NCI-H2107 (cell line): ENCODE measurements at places on chromosomes 3 and 15.

GRCh38 chr15:63843901-63844317, 10.2 kb upstream of the HERC1 start:
- DNase-seq: no peak

DNA sequence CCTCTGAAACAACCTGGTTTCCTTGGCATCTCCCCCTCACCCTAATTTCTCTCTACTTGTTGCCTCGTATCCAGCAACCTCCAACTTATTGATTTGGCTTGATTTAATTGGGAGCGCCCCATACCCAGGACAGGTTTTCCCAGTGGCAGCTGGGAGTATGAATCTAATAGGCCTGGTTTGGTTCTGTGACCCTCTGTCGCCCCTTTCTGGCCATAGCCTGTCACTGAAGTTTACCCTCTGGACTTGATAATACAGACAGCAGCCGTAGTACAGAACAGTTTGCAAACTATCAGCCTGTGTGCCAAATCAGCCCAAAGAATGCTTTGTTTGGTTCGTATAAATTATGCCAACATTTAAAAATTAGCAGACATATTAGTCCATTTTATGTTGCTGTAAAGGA, 525.1 kb upstream of the GOLIM4 start:
- DNase-seq: peak; percentile 27

- no peak for DNase-seq
These were observed 605 bp downstream of the DCUN1D1 start for GRCh38 chr3:182979674-182980191.

DNA sequence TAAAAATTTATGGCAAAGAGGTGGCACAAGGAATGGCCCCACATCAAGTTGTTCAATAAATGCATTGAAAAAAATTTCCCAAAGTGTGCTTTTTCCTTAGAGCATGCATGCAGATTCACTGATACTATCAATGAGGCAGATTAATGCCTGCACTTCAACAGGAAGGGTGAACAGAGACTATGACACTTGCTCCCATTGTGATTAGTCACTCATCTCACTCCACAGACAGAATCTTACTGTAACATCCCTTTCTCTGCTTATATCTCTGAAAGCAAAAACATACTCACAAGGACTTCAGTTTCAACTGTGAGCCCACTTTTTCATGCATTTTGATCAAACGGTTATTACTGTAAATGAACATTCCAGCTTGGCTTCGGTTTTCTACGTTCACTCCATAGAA, 60.9 kb downstream of the MORC1 start:
- DNase-seq: no peak

- no peak for DNase-seq
These were observed 46.7 kb downstream of the IQSEC1 start for GRCh38 chr3:13026534-13026933.

GRCh38 chr3:72698154-72698917, 149.9 kb downstream of the SHQ1 start:
- no peak for DNase-seq

GRCh38 chr15:77515613-77516012, 94.9 kb downstream of the HMG20A start:
- DNase-seq: no peak

DNA sequence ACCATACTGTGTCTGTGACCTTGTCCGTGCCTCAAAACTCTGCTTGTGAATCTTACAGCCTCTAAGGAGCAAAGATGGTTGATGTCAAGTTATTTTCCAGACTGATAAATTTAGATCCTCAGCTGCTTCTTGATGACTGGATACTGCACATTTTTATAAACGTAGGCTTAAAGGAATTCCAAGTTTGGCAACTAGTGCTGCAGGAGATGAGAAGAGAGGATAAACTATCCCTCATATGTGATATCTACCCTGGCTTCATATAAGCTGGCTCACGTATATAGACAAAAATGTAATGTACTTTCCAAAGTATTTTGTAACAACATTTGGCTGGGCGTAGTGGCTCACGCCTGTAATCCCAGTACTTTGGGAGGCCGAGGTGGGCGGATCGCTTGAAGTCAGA, 89.6 kb downstream of the GMPS start:
- no peak for DNase-seq

DNA sequence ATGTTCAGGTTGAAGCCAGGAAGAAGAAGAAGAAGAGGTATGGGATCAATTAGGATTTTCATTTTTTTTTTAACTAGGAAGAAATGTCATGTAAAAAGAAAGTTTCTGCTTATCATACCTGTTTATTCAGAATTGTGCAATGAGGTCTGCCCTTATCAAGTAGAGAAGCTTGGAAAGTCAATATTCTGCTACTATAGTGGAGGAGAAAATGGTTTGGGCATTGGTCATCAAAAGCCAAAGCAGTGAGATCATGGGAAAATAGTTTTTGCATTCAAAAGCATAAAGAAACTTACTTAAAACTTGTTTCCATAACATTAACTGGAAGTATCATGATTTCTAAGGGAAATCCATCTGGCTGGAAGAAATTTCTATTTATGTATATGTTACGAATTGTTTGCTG, 1239.2 kb downstream of the NSUN3 start:
- no peak for DNase-seq

GRCh38 chr15:75029378-75030022, 6.1 kb downstream of the PPCDC start:
- peak; percentile 26 for DNase-seq

DNA sequence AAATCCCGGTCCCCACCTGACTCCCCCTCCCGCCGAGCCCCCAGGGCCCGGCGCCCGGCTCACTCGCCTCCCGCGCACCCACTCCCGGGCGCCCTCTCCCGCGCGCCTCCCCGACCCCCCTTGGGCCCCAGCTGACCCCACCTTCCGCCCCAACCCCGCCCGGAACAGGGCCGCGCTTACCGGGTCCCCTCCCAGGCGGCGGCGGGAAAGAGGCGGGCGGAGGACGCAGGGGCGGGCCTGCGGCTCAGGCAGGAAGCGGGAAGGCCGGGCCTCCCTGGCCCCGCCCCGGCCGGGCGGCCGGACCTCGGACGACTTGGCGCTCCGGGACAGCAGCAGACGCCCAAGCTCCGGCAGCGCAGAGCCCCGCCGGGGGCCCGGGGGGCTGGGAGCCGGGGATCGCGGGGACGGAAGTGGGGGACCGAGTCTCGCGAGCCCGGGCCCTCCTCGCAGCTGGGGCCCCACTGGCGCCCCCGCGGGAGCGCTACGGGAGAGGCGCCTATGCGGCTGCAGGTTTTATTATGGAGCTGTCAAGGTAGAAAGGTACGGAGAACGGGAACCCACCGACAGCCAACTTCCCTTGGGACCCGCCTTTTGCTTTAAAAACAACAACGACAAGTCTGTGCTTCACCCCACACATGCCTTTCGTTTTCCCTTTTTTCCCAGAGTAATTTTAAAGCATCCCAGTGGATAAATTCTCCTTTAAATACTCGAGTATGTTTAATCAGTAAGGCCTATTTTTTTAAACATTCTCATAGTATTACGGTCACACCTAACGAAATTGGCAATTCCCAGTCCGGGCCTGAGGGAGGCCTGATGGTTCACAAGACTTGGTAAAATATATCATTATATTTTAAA, at the start of gene SLC41A3:
Gene SLC41A3, minus strand, starts transcription at position 212 of the 855 bp plus-strand sequence. CDS start 15,905 bp downstream, outside the sequence.
- peak; percentile 73 for DNase-seq

GRCh38 chr15:60272623-60273022, 125.2 kb downstream of the ANXA2 start:
- DNase-seq: no peak

DNA sequence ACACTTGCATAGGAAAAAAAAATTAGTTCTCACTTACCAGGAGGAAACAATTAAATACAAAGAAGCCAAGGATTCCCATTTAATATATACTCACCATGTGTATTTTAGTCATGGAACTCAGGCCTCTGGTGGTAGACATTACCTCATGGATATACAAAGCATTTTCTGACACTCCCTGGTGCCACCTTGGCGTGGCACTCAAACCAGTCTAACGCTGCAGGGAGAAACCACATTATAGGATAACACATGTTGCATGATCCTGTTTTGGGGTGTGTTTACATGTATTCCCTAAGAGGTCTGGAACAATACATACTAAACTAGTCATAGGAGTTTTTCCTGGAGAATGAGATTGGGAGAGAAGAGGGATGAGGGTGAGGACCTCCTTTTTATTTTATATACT, 5.9 kb upstream of the RTF1 start:
- no peak for DNase-seq

DNA sequence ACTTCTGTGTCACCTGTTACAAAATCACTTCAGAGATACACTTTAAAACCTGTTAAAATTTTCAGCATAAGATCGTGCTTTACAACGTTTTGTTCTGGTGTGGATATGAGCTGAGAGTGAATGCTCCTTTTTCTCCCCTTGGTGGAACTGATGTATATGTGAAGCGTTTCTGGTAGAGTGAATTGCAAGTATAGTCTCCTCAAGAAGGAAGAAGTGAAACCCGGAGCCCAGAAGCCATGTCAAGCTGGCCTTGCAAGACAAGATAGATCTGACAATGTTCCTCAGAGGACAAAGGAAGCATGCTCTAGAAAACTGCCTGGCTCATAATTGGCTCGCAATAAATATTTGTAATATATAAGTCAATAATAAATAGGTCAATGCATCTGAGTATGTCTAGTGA, 23.6 kb downstream of the SERPINI2 start:
- DNase-seq: no peak

GRCh38 chr3:120348065-120348990, 826 bp downstream of the LRRC58 start:
- peak; percentile 33 for DNase-seq

DNA sequence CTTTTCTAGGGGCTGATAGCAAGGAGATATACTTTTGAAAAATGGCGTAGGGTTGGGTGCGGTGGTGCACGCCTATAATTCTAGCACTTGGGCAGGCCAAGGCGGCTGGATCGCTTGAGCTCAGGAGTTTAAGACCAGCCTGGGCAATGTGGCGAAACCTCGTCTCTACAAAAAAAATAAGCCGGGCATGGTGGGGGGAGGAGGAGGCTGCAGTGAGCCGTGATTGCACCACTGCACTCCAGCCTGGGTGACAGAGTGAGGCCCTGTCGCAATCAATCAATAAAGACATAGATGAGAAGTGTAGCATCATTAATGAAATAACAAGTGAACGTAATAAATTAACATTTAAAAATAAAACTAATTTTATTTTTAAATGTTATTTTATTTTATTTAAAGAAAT, 134.6 kb downstream of the SLCO3A1 start:
- DNase-seq: no peak

DNA sequence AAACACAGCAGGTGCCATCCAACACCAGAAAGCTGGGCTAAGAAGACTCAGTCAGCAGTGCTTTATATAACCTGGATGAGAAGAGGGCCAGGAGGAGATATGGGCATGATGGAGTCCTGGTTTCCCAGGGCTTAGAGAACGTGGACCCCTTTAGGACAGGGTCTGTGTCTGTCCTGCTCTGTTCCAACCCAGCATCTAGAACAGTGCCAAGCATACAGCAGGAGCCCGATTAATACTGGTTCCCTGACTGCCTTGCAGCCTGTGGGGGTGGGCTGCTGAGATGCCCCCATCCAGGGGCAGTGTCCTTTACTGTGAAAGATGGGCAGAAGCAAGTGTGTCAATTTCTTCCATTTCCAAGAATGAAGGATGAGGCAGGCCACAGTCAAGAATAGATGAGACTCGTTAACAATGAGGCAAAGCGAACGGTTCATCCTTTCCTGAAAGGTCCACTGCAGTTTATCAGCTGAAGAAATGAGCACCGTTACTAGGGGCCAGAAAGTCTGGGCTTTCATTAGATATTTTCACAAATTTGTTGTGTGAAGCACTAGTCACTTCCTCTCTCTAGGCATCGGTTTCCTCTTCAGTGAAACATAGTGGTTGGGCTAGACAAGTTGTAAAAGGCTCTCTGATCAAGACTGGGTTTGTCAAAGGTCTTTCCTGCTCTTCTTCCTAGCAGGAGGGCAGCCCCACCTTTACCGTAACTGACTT, 72.0 kb upstream of the HERC1 start:
- no peak for DNase-seq

DNA sequence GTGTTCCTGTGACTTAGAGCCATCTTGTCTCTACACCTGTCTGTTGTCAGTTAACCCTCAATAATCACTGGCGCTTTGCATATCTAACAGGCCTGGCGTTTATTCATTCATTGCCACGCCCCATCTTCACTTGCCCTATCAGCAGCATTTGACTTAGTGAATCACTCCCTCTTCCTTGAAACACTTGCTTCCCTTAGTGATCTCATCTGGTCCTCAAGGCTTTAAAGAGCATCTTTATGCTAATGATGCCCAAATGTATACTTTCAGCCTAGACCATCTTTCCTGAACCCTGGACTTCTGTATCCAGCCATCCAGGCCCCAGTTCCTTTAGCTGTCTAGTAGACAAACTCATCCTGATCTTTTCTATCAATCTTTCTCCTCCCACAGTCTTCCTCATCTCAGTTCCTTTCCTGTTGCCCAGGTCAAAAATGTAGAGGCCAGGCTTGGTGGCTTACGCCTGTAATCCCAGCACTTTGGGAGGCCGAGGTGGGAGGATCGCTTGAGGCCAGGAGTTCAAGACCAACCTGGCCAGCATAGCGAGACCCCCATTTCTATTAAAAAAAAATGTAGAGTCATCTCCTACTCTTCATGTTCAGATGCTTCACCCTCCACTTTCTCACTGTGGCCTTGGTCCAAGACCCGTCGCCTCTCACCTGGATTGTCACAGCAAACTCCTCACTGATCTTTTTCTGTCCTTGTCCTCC, 1.4 kb upstream of the IGDCC4 start:
- no peak for DNase-seq

- DNase-seq: no peak
These were observed 32.6 kb downstream of the DPP8 start for GRCh38 chr15:65484876-65485275.

- DNase-seq: no peak
These were observed 946.7 kb downstream of the NAALADL2 start for GRCh38 chr3:175805825-175806224.

- peak; percentile 47 for DNase-seq
These were observed 27.5 kb upstream of the MASP1 start for GRCh38 chr3:187318819-187319616.

- DNase-seq: no peak
These were observed 209.7 kb downstream of the NR1D2 start for GRCh38 chr3:24154781-24155180.

DNA sequence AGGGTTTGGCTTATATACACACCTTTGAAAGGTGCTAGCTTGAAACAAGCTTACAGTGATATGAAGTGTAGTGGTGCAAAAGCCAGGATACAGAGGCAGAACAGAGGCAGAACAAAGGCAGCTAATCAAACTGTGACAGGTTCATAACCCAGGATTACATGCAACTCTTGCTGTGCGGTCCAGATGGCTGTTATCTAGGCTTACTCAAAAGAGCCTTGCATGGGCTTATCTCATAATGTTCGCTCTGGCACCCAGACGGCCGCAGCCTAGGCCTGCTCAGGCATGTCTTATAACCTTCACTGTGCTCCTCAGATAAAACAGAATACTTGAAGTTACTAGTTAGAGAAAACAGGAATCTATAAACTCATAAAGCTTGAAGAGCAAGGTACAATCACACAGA, 22.8 kb upstream of the NOX5 start:
- DNase-seq: no peak

- no peak for DNase-seq
These were observed 474.5 kb downstream of the CADM2 start for GRCh38 chr3:85433319-85433718.

DNA sequence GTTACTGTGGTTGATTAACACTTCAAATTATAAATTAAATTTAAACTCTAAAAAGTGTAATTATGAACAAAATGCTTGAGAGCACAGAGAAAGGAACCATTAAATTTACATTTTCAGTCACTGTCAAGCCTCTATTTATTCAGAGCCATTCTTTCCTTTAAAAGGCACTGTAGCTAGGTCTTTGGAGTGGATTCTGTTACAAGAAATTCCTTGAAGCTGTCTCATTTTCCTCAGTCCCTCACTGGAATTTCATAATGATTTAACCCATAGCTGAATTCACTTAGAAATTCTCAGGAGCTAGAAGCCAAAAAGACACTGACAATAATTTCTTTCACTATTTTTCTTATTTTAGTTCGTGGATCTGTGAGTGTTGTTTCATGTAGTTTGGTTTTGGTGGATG, 81.2 kb upstream of the TCF12 start:
- DNase-seq: no peak
